ENCODE measurements at places on chromosomes 2 and 18. TPM values are rescaled to one million over a fixed set of nuclear protein-coding genes. Genes with fewer than 3 reads are reported as not detected.

GRCh38 chr18:79510046-79510685 is 114.4 kb downstream of the NFATC1 start:
- DNase-seq: no peak
- H3K4me1 ChIP-seq: peaks cover 4% of the 10 kb centered on the region

- no peak for DNase-seq
- H3K4me1 ChIP-seq: no peaks in the 10 kb centered on the region
- H3K27ac ChIP-seq: no peak overlapping the region
- H3K27me3 ChIP-seq: no peaks in the 10 kb centered on the region
Observed at GRCh38 chr2:230602562-230603230, 109.9 kb upstream of the CAB39 start.

The LIPG gene
- total RNA-seq: 9.1 TPM

GRCh38 chr2:234606896-234607295 is 110.0 kb upstream of the ARL4C start:
- no peak for DNase-seq
- H3K36me3 ChIP-seq: no peaks in the 10 kb centered on the region
- H3K27me3 ChIP-seq: no peaks in the 10 kb centered on the region
- no peaks in the 10 kb centered on the region for H3K4me1 ChIP-seq
- H3K4me3 ChIP-seq: no peak overlapping the region
- H3K27ac ChIP-seq: no peak overlapping the region

The OTOS gene
- total RNA-seq: not detected

DNA sequence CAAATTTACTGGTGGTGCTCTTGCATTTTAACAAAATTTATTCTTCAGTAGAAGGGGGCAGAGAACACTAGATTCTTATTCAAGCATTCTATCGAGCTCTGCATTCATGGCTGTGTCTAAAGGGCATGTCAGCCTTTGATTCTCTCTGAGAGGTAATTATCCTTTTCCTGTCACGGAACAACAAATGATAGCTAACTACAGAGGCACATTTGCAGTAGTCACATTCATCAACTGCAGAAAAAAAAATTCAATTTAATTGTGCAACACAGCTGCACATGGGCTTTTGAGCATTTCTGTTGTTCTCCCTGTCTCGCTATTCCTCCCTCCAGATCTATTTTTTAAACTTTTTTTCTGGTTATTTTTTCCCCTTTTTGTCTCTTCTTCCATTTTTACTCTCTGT is 13.0 kb upstream of the DLX1 start:
- H3K27me3 ChIP-seq: no peaks in the 10 kb centered on the region
- no peak overlapping the region for H3K27ac ChIP-seq
- peaks cover 2% of the 10 kb centered on the region for H3K4me1 ChIP-seq
- DNase-seq: no peak
- no peaks in the 10 kb centered on the region for H3K36me3 ChIP-seq

- no peak overlapping the region for H3K27ac ChIP-seq
- DNase-seq: no peak
- H3K27me3 ChIP-seq: no peaks in the 10 kb centered on the region
- H3K4me1 ChIP-seq: peaks cover 24% of the 10 kb centered on the region
Observed at GRCh38 chr2:121662656-121663055, 13.4 kb upstream of the CLASP1 start.

GRCh38 chr2:157603198-157603597 is 25.5 kb downstream of the ACVR1C start:
- no peaks in the 10 kb centered on the region for H3K36me3 ChIP-seq
- H3K27ac ChIP-seq: no peak overlapping the region
- H3K4me1 ChIP-seq: no peaks in the 10 kb centered on the region
- DNase-seq: no peak
- H3K27me3 ChIP-seq: peaks cover 56% of the 10 kb centered on the region

The GEN1 gene
- total RNA-seq: 21.1 TPM

GRCh38 chr2:115163572-115163971 is 721.1 kb downstream of the DPP10 start:
- H3K4me3 ChIP-seq: no peak overlapping the region
- H3K27ac ChIP-seq: no peak overlapping the region
- H3K27me3 ChIP-seq: no peaks in the 10 kb centered on the region
- H3K36me3 ChIP-seq: no peaks in the 10 kb centered on the region
- H3K4me1 ChIP-seq: no peaks in the 10 kb centered on the region

The TUBB8B gene
- not detected for total RNA-seq

DNA sequence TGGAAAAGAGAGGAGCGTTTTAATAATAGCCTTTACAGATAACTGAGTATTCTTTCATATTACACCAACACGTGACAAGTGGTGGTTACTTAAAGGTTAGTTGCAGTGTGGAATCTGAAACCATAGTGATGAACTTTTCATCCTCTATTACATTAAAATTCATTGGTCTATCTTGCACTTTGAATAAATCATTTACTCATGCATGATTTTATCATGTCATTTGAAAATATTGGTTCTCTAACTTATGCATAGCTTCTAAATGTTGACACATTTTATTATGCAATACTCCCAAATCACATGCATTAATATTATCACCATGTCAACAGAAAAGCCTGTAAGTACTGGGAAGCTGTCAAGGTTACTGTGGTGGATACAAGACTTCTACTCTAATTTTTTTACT is 1432.2 kb downstream of the LRP1B start:
- H3K4me1 ChIP-seq: peaks cover 7% of the 10 kb centered on the region
- no peak overlapping the region for H3K27ac ChIP-seq
- no peaks in the 10 kb centered on the region for H3K27me3 ChIP-seq
- no peaks in the 10 kb centered on the region for H3K36me3 ChIP-seq
- H3K4me3 ChIP-seq: no peak overlapping the region
- DNase-seq: no peak

DNA sequence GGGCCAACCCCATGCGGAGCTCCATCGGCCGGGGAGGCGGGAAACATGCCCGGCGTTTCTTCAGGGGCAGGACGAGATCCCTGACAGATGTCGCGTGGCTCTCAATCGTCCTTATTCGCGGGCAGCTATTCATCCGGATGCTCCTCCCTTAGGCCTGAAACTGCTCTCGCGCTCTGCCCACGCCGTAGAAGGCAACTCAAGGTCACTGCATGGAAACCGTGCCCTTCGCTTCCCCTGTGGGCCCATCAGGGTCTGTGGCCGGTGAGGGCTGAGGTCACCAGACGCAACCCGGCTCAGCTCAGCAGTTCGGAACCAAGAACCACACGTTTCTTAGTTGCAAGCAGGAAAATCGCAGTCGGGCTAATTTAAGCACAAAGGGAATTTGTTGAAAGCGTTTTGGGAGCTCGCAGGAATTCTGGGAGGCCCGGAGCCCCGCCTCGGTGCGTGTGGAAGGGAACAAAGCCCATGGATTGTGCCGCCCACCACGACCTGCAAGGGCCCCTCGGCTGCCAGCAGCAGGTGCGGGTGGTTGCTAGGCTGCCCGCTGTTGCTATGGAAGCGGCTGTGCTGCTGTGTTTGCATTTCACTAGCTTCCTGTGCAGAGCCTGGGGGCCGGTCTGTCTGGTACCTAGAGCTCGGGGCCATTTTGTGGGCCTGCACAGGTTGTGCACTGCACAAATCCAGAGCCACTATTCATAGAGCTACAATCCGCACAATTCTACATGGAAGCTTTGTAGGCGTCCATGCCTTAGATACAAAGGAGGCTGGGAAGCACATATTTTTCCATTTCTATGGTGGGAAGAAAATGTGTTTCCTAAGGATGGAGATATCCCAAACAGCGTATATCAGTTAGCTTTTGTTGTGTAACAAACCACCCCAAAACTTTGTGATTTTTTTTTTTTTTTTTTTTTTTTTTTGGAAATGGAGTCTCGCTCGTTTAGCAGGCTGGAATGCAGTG is 6.0 kb upstream of the ALLC start:
- H3K4me1 ChIP-seq: peaks cover 6% of the 10 kb centered on the region
- peak; percentile 6 for DNase-seq
- H3K27ac ChIP-seq: no peak overlapping the region
- H3K27me3 ChIP-seq: no peaks in the 10 kb centered on the region
- H3K36me3 ChIP-seq: no peaks in the 10 kb centered on the region
- peak overlapping the region; percentile 29 for H3K4me3 ChIP-seq

The IL1R2 gene
- total RNA-seq: 6.0 TPM

GRCh38 chr2:41621563-41621962 is 426.3 kb upstream of the PKDCC start:
- H3K4me3 ChIP-seq: no peak overlapping the region
- no peak overlapping the region for H3K27ac ChIP-seq
- H3K4me1 ChIP-seq: no peaks in the 10 kb centered on the region
- no peaks in the 10 kb centered on the region for H3K36me3 ChIP-seq
- peaks cover 65% of the 10 kb centered on the region for H3K27me3 ChIP-seq

DNA sequence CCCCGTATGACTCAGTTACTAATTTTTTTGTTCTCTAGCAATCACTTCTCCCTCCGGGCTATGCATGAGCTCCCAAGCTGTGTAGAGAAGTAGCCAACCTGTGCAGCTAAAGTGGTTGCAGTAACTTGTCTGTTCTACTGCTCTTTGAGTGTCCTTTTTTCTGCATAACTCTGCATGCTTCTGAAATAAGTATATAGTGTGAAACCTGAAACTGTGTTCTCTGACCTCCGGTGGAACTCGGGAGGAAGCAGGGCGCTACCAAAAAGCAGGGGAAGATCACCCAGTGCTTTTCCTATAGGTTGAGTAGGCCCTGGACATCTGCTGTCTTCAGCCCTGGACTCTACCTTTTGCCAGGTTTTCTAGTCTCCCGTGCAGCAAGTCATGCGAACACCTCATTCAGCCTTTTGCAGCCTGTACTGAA is 47.8 kb downstream of the PHLPP1 start:
- no peaks in the 10 kb centered on the region for H3K36me3 ChIP-seq
- H3K27me3 ChIP-seq: no peaks in the 10 kb centered on the region
- DNase-seq: peak; percentile 56

The CHN1 gene
- 9.2 TPM for total RNA-seq

- H3K4me3 ChIP-seq: no peak overlapping the region
- DNase-seq: no peak
- H3K36me3 ChIP-seq: no peaks in the 10 kb centered on the region
- H3K27ac ChIP-seq: no peak overlapping the region
Observed at GRCh38 chr18:48173557-48173956, 235.6 kb downstream of the ZBTB7C start.

DNA sequence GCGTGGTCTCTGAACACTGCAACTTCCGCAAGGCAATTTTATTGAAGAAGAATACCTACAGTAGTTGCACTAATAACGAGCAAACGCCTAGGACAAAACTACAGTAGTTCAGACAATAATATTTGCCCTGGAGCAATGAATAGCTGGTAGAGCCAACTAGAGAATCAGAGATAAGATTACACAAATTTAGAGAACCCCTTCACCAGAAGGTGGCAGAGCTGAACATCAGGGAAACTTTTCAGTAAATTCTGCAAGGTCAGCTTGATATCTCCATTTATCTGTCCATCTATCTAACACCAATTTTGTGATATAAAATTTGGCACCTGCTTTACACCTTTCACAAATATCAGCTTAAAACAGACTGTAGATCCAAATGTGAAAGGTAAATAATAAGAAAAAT is 43.8 kb downstream of the CDH19 start:
- no peaks in the 10 kb centered on the region for H3K36me3 ChIP-seq
- no peak overlapping the region for H3K4me3 ChIP-seq
- peak; percentile 72 for DNase-seq
- no peaks in the 10 kb centered on the region for H3K27me3 ChIP-seq
- H3K27ac ChIP-seq: no peak overlapping the region

- no peak for DNase-seq
- no peak overlapping the region for H3K4me3 ChIP-seq
- H3K4me1 ChIP-seq: no peaks in the 10 kb centered on the region
- H3K27ac ChIP-seq: no peak overlapping the region
- no peaks in the 10 kb centered on the region for H3K36me3 ChIP-seq
Observed at GRCh38 chr2:209348433-209348832, 75.4 kb upstream of the MAP2 start.

DNA sequence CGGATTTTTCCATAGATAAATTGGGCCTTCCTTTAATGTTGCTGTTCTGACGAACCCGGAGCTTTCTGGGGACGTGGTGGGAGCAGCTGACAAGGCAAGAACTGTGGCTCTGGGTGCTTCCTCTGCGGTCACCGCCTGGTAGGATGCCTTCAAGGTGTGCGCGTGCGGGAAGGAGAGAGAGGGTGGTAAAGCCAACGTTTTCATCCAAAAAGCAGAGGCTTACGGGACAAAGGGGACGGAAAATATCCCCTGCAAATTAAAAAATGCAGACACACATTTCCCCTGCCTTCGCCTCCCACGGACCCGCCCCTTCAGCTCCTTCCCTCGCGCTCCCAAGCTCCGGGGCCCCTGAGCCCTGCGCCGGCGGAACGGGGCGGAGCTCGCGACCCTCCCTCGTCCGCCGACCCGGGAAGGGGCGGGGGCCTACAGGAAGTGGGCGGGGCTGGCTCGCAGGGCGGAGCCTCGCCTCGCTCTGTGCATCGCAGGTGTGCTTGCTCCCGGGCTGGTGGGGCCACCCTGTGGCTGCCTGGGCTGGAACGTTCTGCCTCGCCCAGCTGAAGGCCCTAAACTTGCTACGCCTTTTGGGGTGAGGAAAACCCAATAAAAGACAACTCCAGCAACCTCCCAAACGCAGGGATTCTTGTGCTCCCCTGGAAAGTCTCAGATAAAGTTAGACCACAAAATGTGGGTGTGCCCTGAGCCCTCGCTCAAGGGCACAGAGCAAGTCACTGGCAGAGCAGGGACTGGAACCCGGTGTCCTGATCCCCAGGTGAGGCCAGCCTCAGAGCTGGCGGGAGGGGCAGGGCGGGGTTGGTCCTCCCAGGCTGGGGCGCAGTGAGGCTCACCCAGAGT is 25.4 kb upstream of the SLC66A3 start:
- DNase-seq: peak; percentile 72
- peak overlapping the region; percentile 55 for H3K4me3 ChIP-seq
- no peaks in the 10 kb centered on the region for H3K27me3 ChIP-seq
- H3K36me3 ChIP-seq: no peaks in the 10 kb centered on the region
- no peak overlapping the region for H3K27ac ChIP-seq

- H3K4me1 ChIP-seq: no peaks in the 10 kb centered on the region
- H3K27ac ChIP-seq: no peak overlapping the region
- no peak for DNase-seq
- H3K36me3 ChIP-seq: no peaks in the 10 kb centered on the region
- H3K4me3 ChIP-seq: no peak overlapping the region
- H3K27me3 ChIP-seq: no peaks in the 10 kb centered on the region
Observed at GRCh38 chr2:236955521-236956030, 130.1 kb upstream of the COPS8 start.

The ARHGEF4 gene
- 30.5 TPM for total RNA-seq

DNA sequence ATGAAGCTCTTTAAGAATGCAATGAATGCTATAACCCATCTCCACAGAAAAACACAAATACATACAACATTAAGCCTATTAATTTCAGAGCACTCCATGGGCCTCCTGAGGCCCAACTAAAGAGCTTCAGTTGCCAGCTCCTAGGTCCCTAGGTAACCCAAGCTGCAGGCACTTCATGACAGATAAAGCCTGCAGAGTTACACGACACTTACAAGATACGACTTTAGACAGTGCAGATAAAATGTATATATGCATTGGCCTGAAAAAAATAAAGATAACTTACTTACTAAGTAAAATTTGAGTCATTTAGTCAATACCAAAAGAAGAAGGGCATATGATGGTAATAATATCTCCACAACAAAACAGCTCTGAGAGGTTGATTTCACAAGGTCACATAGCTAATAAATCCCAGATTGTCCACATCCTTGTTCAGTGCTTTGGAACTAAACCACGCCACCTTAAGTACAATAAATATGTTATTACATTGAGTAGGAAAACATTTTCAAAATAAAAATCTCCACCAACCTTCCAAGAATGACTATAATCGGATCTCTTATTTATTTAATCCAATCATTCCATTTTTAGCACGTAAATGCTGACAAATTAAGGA is 3.4 kb downstream of the MAP4K3 start:
- H3K27ac ChIP-seq: no peak overlapping the region
- peak overlapping the region; percentile 92 for H3K4me3 ChIP-seq

GRCh38 chr2:19541884-19542283 is 183.5 kb upstream of the OSR1 start:
- DNase-seq: peak; percentile 43
- no peak overlapping the region for H3K4me3 ChIP-seq
- peaks cover 67% of the 10 kb centered on the region for H3K4me1 ChIP-seq
- no peaks in the 10 kb centered on the region for H3K27me3 ChIP-seq
- peak overlapping the region; percentile 98 for H3K27ac ChIP-seq
- no peaks in the 10 kb centered on the region for H3K36me3 ChIP-seq
